ENCODE measurements at places on chromosomes 6 and 20. TPM values are rescaled to one million over a fixed set of nuclear protein-coding genes. Genes with fewer than 3 reads are reported as not detected.

ADGB gene
- not detected for polyA plus RNA-seq

HLA-B gene
- polyA plus RNA-seq, result 168 TPM

SSTR4 gene
- not detected for polyA plus RNA-seq

TRAM2 gene
- 1.8 TPM for polyA plus RNA-seq

ZNF76 gene
- polyA plus RNA-seq, result 26.9 TPM

BEND6 gene
- polyA plus RNA-seq, result 0.08 TPM

LHFPL5 gene
- not detected for polyA plus RNA-seq

POM121L2 gene
- polyA plus RNA-seq, result not detected

PSMB8 gene
- polyA plus RNA-seq, result 66.9 TPM

COL20A1 gene
- polyA plus RNA-seq, result not detected

DPPA5 gene
- not detected for polyA plus RNA-seq

NR2E1 gene
- 0.02 TPM for polyA plus RNA-seq

SLC22A23 gene
- polyA plus RNA-seq, result 15.4 TPM

HRH3 gene
- polyA plus RNA-seq, result 0.02 TPM

NFATC2 gene
- polyA plus RNA-seq, result 0.75 TPM

SDC4 gene
- polyA plus RNA-seq, result 49.4 TPM

ALDH8A1 gene
- 1.3 TPM for polyA plus RNA-seq

TREM1 gene
- polyA plus RNA-seq, result 0.43 TPM

C4A gene
- 13.1 TPM for polyA plus RNA-seq

MTFR2 gene
- polyA plus RNA-seq, result 1.7 TPM

NKAIN2 gene
- polyA plus RNA-seq, result 0.02 TPM

CFAP206 gene
- 0.04 TPM for polyA plus RNA-seq

LPA gene
- polyA plus RNA-seq, result 0.01 TPM

TGM6 gene
- polyA plus RNA-seq, result not detected

PRDM1 gene
- 37.6 TPM for polyA plus RNA-seq

COL9A3 gene
- 3.8 TPM for polyA plus RNA-seq

KIAA0408 gene
- polyA plus RNA-seq, result 2.1 TPM

GRM1 gene
- 0.01 TPM for polyA plus RNA-seq

OR2H2 gene
- polyA plus RNA-seq, result not detected

GNAS gene
- 590 TPM for polyA plus RNA-seq

NKAPL gene
- polyA plus RNA-seq, result 0.53 TPM

SLC35B2 gene
- polyA plus RNA-seq, result 13.0 TPM

MKKS gene
- 9.4 TPM for polyA plus RNA-seq

FAM229B gene
- polyA plus RNA-seq, result 6.2 TPM

CLDN20 gene
- not detected for polyA plus RNA-seq

FOXC1 gene
- polyA plus RNA-seq, result 1.5 TPM

NCOA7 gene
- 9.3 TPM for polyA plus RNA-seq

IP6K3 gene
- polyA plus RNA-seq, result 0.65 TPM

SLC35F1 gene
- 0.08 TPM for polyA plus RNA-seq

SPATS1 gene
- not detected for polyA plus RNA-seq

ARMC12 gene
- 0.96 TPM for polyA plus RNA-seq

PLEKHG1 gene
- polyA plus RNA-seq, result 5.7 TPM

LBP gene
- polyA plus RNA-seq, result not detected

CD83 gene
- 1.5 TPM for polyA plus RNA-seq

DNAH8 gene
- polyA plus RNA-seq, result under 0.01 TPM

TMEM170B gene
- 0.41 TPM for polyA plus RNA-seq

PHACTR1 gene
- polyA plus RNA-seq, result 0.41 TPM

SRSF12 gene
- 0.41 TPM for polyA plus RNA-seq

NKAIN4 gene
- polyA plus RNA-seq, result not detected
